GM18507 (cell line): ENCODE measurements at places on chromosomes 7 and 10.
A peak's percentile ranks its signal among the peaks of the same experiment; 100 is the strongest.

- peak; percentile 29 for DNase-seq
These were observed 38.9 kb upstream of the GDF10 start for GRCh38 chr10:47261121-47261520.

- DNase-seq = no peak
These were observed 105.9 kb upstream of the ZNF716 start for GRCh38 chr7:57343901-57344622.

DNA sequence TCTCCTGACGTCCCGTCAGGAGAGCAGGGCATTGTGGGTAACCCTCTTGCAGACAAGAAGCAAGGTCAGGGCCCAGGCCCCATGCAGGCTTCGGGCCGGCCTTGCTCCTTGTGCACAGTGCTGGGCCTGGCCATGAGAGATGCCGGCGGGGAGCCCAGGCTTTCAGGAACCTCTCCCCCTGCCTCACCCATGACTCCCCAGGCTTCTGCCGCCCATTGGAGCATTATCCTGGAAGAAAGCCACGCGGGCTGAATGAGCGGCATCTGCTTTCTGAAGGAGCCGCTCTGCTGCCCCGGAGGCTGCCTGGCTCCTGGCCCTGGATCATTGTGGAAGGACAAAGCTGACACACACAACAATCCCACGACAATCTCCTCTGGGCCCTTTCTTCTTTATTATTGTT is 233.5 kb downstream of the TCF7L2 start:
- no peak for DNase-seq

DNA sequence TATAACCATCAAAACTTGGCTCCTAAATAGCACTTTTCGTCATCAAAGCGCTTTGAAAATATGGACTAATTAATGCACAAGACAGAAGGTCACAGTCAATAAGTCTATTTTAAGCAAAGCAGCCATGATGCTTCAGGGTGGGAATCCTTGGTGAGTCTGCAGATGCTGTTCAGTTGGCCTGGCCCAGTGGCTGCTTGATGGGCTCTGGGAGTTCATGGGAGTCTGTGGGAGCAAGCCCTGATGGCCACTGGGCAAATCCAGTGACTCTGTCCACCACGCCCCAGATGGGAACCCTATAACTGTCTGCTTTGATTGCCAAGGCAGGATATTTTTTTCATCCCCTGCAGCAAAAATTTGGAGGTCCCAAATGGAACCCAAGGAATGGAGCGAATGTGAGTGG is 95.7 kb upstream of the CTBP2 start:
- DNase-seq = no peak

GRCh38 chr7:100013328-100013676 is 2.1 kb upstream of the ZKSCAN1 start:
- DNase-seq = no peak

- DNase-seq = no peak
These were observed 298.1 kb downstream of the CRPPA start for GRCh38 chr7:16123117-16123770.

GRCh38 chr7:42236976-42237810 is at the start of gene GLI3:
TSS of gene GLI3 (minus strand) at chr7:42237209. CDS start at chr7:42223253, 13,956 bp downstream.
- peak; percentile 33 for DNase-seq

DNA sequence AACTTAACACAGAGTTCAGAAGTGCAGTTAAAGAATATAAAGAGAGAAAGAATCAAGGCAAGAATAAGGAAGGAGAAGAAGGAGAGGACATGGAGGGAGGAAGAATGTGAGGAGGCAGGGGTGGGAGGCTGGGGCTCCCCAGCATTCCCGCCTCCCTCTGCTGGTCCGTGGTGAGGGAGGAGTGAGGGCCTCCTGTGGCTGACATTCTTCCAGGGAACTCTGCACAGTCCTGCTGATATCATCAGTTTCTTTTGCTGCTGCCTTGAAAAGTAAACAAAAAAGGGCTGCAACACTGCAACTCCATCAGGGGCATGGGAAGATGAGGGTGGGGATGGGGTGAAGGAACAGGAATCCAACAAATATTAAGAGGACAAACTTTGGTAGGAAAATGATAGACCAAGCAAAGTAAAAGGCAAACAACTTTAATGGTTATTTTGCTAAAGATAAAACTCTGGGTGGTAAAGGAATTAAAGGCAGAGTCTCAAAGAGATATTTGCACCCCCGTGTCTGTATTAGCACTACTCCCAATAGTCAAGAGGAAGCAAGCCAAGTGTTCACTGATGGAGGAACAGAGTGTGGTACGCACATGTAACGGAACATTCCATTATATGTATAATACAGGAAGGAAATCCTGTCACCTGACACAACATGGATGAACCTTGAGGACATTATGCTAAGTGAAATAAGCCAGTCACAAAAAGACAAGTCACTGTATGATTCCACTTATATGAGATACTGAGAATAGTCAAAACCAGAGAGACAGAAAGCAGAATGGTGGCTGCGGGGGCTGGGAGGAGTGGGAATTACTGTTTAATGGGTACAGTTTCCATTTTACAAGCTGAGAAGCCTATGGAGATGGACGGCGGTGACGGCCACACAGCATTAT is 8.0 kb upstream of the SPOCK2 start:
- DNase-seq = no peak

DNA sequence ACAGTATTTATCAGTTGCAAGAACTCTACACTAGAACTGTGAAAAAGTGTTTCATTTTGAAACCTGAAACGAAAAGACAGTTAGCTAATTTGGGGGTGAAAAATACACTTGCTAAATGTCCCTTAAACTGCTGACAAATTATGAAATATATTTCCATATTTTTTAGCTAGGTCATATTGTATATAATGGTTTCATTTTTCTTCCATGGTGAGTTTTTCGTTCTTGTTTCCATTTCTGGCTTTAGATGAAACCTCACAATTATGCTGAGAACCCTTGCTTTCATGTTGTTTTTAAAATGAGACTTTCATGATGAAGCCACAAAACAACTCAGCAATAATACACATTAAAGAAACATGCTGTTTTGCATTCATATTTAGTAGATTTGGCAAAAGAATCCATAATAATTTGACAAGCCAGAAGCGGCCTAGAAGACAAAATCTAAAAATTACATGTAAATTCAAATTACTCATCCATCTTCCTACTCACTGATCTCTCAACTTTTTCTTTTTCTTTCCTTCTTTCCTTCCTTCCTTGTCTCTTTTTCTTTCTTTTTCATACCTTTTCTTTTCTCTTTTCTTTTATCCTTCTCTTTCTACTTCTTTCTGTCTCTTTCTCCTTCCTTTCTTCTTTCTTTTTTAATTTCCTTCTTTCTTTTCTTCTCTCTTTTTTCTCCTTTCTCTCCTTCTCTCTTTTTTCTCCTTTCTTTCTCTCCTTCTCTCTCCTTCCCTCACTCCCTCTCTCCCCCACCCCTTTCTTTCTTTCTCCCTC is 46.5 kb upstream of the ITGB8 start:
- DNase-seq = no peak

DNA sequence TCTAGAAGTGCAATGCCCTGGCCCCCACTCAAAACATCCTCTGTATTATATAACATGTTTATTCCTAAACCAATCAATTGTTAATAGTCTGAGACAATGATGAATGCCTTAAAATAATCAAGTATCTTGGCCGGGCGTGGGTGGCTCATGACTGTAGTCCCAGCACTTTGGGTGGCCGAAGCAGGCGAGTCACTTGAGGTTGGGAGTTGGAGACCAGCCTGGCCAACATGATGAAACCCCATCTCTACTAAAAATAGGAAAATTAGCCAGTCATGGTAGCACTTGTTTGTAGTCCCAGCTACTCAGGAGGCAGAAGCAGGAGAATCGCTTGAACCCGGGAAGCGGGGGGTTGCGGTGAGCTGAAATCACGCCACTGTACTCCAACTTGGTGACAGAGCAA is 29.4 kb upstream of the CACNA2D1 start:
- DNase-seq = no peak

DNA sequence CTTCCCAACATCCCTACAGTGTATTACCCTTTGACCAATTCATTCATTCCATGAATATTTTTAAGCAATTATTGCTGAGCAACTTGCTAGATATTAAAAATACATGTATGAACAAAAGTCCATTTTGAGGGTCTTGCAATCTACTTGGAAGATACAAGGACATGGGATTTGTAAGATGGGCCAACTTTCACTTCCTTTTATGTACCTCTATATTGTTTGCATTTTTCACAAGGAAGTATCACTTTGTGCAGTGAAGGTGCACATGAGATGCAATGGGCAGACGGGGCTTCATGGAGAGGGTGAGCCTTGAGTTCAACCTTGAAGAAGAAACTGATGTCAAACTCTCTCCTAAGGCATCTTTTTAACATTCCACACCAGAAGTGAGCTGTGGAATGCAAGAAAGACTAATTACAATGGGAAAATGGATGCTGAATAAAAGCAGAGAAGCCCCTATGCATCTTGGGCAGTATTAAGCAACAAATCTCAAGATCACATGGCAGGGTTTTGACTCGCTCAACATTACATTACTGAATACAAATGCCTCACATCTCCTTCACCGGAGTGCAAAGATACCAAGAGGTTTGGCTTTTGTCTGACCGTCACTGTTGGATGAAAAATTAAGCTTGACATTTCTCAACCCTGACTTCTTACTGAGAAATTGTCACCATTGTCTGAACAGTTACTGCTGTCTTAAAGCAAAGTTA is 341.5 kb downstream of the ELMO1 start:
- no peak for DNase-seq

- no peak for DNase-seq
These were observed 55.0 kb upstream of the AKR1E2 start for GRCh38 chr10:4770801-4771553.

- no peak for DNase-seq
These were observed 491 bp upstream of the AKAP9 start for GRCh38 chr7:91940171-91940570.

GRCh38 chr7:36367561-36368077 is 22.0 kb upstream of the ANLN start:
- DNase-seq = no peak

GRCh38 chr10:22570733-22571430 is 143.5 kb downstream of the PIP4K2A start:
- DNase-seq = no peak

- DNase-seq = no peak
These were observed 931 bp downstream of the PAPSS2 start for GRCh38 chr10:87660484-87661133.

DNA sequence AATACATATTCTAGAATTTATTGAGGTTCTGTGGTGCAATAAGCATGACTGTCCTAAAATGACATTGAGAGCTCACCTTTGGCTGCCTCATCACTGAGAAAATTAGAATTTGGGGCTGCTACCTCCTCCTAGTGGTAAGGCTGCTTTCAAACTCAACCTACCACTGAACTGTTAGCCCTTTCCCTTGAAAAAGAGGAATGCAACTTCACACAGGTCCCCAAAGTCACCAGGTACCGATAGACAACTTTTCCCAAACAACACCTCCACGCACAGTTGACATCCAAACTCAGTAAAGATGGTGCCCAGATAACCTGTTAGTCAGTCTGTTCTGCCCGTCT is 75.9 kb upstream of the SCIN start:
- DNase-seq = no peak

- DNase-seq = no peak
These were observed 19.1 kb downstream of the DENND2A start for GRCh38 chr7:140621401-140622021.
